ENCODE measurements at places on chromosomes 2 and 18. TPM values are rescaled to one million over a fixed set of nuclear protein-coding genes. Genes with fewer than 3 reads are reported as not detected.

- no peaks in the 10 kb centered on the region for H3K27me3 ChIP-seq
- peaks cover 94% of the 10 kb centered on the region for H3K4me1 ChIP-seq
- H3K4me3 ChIP-seq = 0 out of 2 replicates have a peak overlapping the region, but pooled peaks have one; percentile 6
- H3K36me3 ChIP-seq = no peaks in the 10 kb centered on the region
- H3K27ac ChIP-seq = peak overlapping the region; percentile 97
Measured at GRCh38 chr2:187547353-187547979, 6.8 kb downstream of the TFPI start.

SMCHD1 gene
- 61.0 TPM for total RNA-seq

EML6 gene
- 15.7 TPM for total RNA-seq

PJVK gene
- total RNA-seq = 1.6 TPM

OSR1 gene
- 30.6 TPM for total RNA-seq
